CD4-positive, alpha-beta T cell treated with Interleukin-6 at 100 ng/mL for 8 hours (primary cell): ENCODE measurements at places on chromosomes 5 and 9.

DNA sequence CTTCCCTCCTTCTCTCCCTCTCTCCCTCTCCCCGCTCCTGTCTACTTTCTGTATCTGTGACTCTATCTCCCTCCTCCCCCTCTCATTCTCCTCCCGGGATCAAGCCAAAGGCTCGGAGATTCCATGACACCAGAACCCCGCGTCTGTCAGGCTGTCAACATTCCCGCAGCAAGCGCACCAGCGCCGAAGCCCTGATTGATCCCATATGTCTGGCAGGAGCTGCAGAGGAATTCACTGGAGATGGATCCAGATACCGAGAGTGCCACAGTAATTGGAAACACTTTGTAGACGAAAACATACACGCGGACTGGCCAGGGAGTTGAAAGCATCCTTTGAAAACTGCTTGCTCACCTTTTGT, 300 bp upstream of the SVEP1 start:
- DNase-seq: no peak

GRCh38 chr9:127495884-127496555, 44.7 kb downstream of the LRSAM1 start:
- no peak for DNase-seq

- no peak for DNase-seq
These were observed 61.6 kb downstream of the CXXC5 start for GRCh38 chr5:139709582-139710318.

DNA sequence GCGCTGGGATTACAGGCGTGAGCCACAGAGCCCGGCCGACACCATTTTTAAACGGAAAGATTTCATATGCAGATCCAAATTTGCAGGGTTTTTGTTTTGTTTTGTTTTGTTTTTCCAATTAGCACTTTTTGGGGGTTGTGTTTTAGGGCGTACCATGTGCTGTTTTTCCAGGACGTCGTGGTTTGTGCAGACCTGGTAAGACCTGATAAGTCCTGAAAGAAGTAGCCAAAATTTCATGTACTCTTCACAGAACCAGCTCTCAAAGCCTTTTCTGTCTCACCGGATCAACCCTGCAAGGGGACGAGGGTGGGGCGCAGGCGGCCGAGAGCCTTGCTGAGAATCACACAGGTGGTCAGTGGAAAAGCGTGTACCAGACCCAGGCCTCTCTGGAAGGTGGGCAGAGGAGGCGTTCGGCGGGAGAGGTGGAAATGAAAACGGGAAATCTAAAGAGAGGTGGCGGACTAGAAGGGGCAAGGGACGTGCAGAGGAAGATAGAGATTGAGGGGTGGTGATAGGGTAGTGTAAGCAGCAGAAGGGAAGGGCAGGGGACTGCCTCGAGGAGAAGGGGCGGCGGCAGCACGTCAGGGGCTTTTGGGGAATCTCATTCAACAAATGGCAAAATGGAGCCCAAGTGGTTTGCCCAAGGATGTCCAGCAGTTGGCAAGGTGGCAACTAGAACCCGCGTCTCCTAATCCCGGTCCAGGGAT, 1.1 kb upstream of the FAF2 start:
- DNase-seq: peak; percentile 2

DNA sequence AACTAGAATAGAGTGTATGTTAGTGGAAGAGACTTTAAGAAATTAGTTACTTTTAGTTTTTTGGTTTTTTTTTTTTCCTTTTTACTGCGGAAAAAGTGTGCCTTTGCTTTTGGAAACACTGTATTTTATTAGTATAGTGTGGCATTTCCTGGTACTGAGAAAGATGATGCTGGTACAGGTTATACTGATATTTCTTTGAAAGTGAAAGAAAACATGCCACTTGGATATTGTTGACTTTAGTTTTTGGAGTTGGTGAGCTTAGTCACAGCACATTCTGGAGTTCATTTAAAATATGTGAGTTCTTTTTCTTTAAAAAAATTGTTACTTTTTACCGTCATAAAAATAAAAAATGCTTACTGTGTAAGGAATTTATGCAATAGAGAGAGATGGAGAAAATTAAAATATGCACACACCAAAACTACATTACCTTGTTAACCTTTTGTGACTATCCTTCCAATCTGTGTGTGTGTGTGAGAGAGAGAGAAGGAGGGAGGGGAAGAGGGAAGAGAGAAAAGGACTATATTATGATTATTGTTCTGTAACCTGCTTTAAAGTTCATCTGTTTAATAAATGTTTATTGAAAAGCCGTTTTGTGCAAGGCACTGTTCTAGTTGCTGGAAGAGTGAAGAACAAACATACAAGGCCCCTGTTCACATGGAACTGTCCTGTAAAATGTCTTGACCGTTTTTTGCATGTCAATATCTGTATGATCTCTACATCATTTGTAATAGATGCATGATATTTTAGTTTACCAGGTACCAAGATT, 1.9 kb downstream of the UGCG start:
- no peak for DNase-seq

DNA sequence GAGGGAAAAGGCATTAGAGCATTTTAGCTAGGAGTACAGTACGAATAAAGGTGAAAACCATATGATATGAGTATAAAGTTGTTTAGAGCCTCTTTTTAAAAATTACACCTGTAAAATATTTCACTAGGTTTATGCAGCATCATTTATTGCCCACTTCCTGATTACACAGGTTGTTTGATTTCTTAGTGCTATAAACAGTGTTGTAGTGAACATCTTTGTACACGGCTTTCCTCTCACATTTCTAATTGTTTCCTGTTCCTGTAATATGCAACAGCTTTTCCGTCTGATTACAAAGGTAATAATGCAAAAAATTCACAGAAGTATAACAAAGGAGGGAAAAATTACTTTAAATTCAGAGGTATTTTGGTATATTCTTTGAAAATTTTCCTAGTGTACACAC, 13.0 kb downstream of the STOM start:
- DNase-seq: no peak

DNA sequence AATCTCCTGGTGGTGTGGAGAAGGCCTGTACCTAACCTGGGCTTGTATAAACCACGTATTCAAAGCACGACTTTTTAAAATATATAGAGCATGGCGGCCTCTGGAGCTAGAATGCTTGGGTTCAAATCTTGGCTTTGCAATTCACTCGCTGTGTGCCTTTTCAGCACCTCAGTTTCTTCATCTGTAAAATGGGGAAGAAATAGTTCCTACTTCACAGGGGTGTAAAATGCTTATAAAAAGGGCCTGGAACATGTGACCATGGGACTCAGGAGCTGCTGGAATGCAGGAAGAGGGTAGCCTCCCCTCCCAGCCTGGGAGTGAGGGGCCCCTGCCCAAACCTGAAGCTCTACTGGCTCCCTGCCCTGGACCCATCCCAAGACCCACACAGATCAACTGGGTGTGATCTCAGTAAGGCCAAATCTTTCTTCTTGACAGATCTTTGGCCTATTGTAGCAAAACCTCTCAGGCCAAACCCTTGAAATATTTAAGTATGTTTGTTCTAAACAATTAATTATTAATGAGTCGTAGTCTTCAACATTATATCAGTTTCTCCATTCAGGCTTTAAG, 269.0 kb downstream of the ZSWIM6 start:
- no peak for DNase-seq

- DNase-seq: no peak
These were observed 53.9 kb upstream of the HMHB1 start for GRCh38 chr5:143758015-143758414.

DNA sequence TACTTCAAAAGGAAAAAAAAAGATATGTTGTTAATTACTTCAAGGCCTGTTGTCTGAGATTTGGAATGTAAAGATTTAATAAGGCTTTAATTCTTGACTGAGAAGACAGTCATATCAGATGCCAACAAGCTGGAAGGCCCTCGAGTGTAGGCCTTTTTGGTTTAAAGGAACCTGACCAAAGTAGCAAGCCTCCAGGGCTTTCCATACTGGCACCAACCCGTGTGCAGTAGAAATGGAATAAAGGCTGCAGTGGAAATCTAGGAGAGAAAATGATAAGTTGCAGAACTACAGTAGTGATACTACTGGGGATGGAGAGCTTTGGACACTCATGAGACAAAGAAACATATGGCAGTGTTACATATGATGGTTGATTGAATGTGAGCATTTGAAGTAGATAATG, 358.0 kb downstream of the TAF11L14 start:
- DNase-seq: no peak

- DNase-seq: no peak
These were observed 202.6 kb downstream of the ZSWIM6 start for GRCh38 chr5:61534481-61535267.

DNA sequence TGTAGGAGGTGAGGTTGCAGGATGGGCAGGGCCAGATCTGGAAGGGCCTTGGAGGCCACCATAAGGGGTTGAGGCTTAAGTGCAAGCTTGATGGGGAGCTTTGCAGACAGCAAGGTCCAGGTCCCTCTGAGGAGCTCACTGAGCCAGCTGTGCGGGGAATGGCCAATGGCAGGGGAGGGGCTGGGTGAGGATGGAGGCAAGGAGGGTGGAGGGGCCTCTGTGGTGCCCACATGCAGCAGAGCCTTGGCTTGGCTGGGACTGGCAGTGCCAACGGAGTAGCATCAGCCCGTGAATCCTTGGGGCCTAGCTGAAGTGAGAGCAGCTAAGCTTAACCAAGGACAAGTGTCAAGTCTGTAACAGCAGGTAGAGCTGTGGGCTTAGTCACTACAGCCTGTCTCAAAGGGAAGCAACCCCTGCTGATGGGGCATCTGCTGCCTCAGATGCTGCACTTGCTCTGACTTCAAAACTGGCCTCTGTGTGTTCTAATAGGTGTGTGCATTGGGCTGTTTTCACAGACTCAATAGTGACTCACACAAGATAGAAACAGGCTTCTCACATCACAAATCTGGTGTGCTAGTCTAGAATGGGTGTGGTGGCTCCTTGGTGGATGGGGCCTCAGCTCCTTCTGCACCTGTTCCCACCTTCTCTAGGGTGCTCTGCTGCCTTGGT, 16.3 kb downstream of the GALNT12 start:
- no peak for DNase-seq

DNA sequence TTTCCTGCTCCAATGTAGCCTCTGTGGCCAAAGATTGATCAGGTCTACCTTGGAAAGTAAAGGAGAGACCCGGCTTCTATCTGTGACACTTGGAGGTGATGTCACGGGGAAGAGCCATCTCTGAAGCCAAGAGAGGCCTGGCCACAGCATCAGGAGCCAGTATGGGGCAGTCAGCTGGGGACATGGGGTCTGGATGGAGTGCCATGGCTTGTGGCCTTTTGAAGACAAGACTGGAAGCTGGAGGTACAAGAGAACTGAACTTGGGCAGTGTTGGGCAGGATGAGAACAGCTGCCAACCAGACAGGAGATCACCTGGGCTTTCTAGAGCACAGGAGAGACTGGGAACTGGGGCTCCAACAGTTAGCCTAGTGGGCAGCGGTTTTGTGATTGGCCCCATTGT, 190.7 kb downstream of the TENT4A start:
- DNase-seq: no peak

GRCh38 chr9:99305124-99305523, 83.0 kb downstream of the SEC61B start:
- no peak for DNase-seq

- no peak for DNase-seq
These were observed 74.0 kb upstream of the SMIM23 start for GRCh38 chr5:171711571-171711970.

DNA sequence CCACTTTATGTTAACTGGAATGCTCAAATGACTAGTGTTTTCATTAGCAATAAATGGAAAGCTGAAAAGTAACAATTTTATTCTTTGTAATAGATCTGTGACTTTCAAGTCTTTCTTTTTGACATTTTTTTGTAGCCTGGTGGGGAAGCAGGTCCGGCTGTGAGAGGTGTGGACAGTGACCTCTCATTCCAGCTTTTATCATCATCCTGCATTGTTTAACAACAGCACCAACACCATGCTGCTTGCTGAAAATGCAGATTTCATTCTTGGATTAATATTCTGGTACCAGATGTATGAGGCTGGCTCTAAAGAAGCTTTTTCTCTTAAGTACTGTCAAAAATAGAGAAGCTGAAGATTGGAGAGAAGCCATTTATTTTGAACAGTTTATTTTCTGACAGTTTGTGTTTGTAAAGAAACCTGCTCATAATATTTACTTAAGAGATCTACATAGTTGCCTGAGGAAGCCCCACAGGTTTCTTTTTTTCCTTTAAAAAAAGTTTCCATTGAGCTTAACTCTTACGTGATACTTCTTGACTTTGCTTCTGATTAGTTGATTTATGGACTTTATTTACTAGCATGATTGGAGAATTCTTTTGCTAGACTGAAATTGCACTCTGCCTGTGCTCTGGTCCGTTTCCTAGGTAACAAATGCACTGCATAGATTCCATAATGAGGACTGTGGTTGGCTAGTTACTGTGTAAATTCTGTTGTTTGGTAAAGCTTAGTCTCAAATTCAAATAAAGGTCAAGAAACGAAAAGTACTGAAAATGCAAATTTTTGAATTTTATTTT, 3.4 kb downstream of the KIAA1958 start:
- DNase-seq: no peak

GRCh38 chr5:75611311-75612225, at the start of gene ANKDD1B:
Gene ANKDD1B, plus strand, starts transcription at chr5:75611453. Its CDS starts 182 bp downstream, at chr5:75611635.
- DNase-seq: no peak

DNA sequence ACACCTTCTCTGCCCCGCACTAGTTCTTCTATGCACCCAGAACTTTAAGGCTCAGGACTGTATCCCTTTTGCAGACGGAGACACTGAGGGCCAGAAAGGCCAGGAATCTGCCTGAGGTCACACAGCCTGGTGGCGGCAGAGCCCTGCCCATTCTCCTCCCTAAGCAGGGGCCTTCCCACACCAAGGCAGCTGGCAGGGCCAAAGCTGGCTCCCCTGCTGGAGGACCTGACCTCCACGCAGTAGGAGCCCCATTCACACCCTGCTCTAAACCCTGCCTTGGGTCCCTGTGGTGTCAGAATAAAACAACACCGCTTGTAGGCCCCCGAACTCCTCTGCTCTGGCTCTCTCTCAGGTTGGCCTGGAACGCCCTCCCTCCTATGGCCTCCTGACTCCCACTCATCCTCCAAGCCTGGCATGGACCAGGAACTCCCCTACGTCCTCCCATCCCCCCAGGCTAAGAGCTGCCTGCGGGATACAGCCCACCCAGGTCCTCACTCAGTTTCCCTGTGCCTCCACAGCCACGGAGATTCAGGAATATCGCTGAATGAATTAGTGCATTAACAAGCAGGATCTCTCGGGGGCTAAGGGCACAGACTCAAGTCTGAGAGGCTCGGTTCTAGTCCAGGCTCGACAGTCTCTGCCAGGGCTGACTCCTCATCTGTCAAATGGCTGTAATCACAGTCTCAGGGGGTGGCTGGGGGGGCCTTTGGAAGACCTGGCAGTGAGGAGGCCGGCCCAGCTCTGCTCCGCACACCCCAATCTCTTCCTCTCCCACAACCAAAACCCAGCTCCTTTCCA, 2.8 kb downstream of the ST6GALNAC6 start:
- DNase-seq: no peak

DNA sequence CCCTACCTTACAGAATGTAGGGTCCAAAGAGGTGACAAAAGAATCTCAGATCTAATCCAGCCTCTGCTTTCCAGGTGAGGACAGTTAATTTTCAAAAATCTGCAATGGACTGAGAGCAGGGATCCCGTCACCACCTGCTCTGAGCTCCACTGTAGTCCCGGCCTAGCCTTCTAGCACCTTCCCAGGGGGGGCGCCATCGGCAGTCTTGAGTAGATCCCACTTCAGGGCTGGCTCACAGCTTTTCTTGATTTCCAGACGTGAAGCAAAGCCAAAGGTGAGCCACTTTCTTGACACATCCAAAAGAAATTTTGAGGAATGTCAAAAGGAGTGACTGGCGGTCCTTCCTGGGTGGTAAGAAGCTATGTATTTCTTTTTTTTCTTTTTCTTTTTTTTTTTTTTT, 114.1 kb downstream of the SYK start:
- no peak for DNase-seq
